Effector memory CD4-positive, alpha-beta T cell (primary cell): ENCODE measurements at places on chromosomes 13 and 19.

GRCh38 chr19:18993115-18993514 lies 40.2 kb downstream of the SUGP2 start:
- no peak for DNase-seq

- DNase-seq = no peak
These were observed 76.8 kb upstream of the MEDAG start for GRCh38 chr13:30829145-30829832.

GRCh38 chr13:97403893-97404750 lies 29.8 kb upstream of the RAP2A start:
- no peak for DNase-seq

- no peak for DNase-seq
These were observed 29.4 kb downstream of the LYL1 start for GRCh38 chr19:13073263-13073662.

GRCh38 chr19:19276851-19277250 lies 3.8 kb upstream of the TM6SF2 start:
- no peak for DNase-seq

DNA sequence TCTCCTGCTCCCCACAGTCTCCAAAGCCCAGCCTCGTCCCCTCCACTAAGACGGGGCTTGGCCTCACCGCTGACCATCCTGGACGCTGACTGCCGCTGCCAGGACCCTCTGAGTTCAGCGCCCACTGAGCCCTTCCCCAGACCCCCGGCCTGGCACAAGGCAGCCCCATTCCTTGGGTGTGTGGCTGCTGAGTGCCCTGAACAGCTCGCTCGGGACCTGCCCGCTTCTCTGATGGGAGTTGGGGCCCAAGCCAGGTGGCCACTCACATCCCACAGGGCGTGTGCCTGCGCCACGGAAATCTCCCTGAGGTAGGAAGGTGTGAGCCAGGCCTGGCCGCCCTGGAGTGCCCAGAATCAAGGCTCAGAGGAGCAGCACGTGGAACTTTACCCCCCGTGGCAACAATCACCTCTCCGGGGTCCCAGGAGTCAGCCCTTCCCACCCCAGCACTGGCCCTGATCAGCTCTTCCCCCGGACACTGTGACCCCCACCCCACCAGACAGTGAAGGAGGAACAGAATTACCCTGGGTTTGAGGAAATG lies 20.8 kb downstream of the C13orf46 start:
- DNase-seq = no peak

DNA sequence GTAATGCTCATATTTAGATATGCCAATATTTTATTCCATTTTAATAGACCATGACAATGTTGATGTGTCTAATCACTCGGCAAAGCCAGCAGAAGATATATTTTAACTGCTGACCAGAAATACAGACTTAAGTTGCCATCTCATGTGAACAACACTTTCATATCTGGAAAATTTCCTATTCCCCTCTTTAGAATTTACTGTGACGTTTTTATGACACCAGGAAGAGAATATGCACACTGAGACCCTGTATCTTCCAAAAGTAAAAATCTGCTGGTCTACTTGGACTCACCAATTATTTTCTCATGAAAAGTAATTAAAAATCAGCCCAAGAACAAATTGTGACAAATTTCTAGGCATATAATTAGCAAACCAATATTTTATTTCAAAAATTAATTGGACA lies 2.1 kb downstream of the PROSER1 start:
- no peak for DNase-seq

- no peak for DNase-seq
These were observed 153.6 kb upstream of the TMTC4 start for GRCh38 chr13:100828226-100828625.

DNA sequence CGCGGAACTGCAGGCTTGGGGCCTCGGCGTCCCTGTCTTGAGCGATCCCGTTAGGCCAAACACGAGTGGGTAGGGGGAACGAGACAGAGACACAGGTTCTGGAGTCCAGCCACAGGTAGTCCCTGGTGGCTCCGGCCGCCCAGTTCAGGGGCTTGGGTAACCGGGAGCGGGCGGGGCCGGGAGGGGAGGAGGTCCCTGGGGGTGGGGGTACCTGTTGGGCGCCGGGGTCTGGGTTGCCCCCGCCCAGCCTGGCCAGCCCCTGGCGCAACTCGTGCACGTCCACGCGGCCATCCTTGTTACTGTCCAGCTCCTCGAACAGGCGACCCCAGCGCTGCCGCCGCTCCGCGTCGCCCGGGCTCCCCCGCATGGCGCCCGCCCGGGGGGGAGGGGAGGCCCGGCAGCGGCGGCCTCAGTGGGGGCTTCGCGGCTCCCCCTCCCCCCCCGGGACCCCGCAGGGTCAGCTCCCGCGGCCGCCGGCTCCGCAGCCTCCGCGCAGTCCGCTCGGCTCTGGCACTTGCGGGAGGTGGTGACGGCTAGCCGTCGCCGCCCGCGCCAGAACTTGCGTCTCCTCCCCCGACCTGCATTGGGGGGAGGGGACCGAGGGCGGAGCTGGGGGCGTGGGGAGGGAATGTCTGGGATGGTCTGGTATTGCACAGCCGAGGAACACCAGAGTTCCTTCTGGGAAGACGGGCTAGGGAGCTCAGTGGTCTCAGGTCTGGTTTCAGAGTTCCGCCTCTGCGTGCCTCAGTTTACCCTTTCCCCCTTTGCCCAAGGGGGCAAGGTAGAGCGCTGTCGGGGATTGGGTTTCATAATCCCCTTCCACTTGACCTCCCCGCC lies at the start of gene SLC25A23:
TSS of gene SLC25A23 (minus strand) at position 531 of the 837 bp plus-strand sequence. CDS start at position 367, 164 bp downstream.
- DNase-seq = no peak

- no peak for DNase-seq
These were observed 50.4 kb downstream of the RASA3 start for GRCh38 chr13:114081761-114082681.

- no peak for DNase-seq
These were observed 2.3 kb downstream of the PRAM1 start for GRCh38 chr19:8500158-8500557.

GRCh38 chr19:12578641-12579040 lies 27.4 kb upstream of the ZNF564 start:
- DNase-seq = no peak

- DNase-seq = peak; percentile 65
These were observed 44.5 kb downstream of the RFX2 start for GRCh38 chr19:6065685-6066374.

GRCh38 chr13:32001154-32001768 lies 30.3 kb upstream of the FRY start:
- DNase-seq = no peak

- no peak for DNase-seq
These were observed 123.8 kb downstream of the STK24 start for GRCh38 chr13:98452851-98453843.

DNA sequence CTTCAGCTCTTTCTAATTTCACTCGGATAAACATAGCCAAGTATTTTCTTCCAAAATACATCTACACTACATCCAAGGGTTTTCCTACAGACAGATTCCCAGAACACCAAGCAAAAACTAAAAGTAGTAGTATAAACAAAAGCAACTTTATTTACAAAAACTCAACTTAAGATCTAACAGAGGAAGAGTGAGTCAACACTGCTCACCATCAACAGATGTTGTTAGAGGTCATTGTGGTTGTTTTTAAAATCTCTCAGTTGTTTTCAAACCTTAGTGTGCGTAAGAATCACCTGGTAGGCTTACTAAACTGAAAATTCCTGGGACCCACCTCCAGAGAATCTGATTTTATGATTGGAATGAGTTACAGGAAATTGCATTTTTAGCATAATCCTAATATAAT lies 631.7 kb upstream of the SGCG start:
- DNase-seq = no peak

- no peak for DNase-seq
These were observed 351.2 kb downstream of the DNAJC15 start for GRCh38 chr13:43374621-43375020.

GRCh38 chr19:11047866-11048265 lies 41.4 kb upstream of the LDLR start:
- no peak for DNase-seq

DNA sequence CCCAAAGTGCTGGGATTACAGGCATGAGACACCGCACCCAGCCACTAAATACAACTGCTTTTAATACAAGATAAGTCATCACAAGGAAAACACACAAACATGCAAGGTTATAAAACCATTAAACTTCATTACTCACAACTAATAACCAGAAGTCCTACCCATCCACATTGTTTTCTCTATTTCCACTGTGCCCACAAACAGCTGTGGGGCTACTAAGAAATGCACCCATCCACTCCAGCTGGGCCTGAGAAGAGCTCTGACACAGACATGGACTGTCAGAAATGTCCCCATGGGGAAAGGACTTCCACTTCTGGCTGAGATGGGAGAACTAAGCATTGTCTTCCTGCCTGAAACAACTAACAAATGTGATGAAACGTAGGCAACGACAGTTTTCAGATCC lies 17.2 kb downstream of the SAFB2 start:
- no peak for DNase-seq

DNA sequence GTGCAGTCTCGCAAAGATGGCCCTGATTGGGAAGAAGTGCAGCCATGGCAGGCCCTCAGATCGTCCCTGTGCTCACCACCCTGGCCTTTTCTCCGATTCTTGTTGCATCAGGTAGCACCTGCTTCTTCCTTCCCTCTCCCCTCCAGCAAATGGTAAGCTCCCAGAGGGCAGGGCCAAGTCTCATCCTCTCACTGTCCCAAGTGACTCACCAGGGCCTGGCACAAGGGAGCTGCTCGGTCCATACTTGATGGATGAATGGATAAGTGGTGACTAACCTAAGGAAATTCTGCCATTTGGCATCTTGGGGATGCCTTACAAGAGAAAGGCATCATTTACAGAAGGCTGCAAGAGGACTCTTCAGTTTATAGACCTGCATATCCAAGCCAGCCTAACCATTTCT lies 84.9 kb downstream of the ZIC5 start:
- DNase-seq = no peak

GRCh38 chr19:49342291-49342721 lies 7.1 kb downstream of the CD37 start:
- no peak for DNase-seq

DNA sequence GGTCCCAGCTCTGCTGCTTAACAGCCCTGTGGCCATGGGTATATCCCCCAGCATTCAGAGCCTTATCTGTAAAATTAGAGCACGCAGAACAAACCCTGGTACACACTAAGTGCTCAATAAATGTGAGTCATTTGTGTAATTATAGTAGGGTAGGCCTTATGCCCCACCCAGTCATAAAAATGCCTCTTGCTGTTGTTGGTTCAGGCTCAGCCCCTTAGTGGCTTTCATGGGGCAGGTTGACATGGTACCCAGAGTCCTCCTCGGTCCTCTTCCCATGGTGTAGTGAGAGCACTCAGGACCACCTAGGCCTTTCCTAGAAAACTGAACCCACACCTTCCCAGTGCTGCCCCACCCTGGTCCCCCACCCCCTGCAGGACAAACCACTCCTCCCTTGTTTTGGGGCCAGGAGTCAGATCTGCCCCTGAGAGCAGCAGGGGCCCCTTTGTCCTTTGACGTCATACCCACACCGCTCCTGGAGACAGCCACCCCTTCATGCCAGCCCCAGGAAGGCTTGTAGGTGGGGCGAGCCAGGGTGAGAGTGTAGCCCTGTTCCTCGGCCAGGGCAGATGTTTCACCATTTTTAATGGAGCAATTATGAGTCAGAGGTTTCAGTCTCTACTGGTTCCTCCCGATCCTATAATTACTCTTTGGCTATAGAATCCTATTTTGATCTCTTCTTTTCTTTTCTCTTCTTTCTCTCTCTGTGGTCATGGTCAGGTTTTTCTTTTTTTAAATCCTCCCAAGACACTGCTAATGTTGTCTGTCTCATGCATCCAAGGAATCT lies 36.8 kb downstream of the ACTN4 start:
- DNase-seq = peak; percentile 49

GRCh38 chr19:16330368-16330801 lies 5.8 kb downstream of the KLF2 start:
- peak; percentile 92 for DNase-seq

- no peak for DNase-seq
These were observed 27.7 kb upstream of the ARGLU1 start for GRCh38 chr13:106595625-106596024.

GRCh38 chr19:19207637-19208572 lies 3.9 kb upstream of the NCAN start:
- DNase-seq = no peak

- DNase-seq = no peak
These were observed 852 bp downstream of the SCEL start for GRCh38 chr13:77536358-77536757.

GRCh38 chr13:38415233-38415632 lies 65.6 kb downstream of the UFM1 start:
- DNase-seq = no peak

GRCh38 chr13:44218501-44219240 lies 155.0 kb upstream of the SERP2 start:
- no peak for DNase-seq

DNA sequence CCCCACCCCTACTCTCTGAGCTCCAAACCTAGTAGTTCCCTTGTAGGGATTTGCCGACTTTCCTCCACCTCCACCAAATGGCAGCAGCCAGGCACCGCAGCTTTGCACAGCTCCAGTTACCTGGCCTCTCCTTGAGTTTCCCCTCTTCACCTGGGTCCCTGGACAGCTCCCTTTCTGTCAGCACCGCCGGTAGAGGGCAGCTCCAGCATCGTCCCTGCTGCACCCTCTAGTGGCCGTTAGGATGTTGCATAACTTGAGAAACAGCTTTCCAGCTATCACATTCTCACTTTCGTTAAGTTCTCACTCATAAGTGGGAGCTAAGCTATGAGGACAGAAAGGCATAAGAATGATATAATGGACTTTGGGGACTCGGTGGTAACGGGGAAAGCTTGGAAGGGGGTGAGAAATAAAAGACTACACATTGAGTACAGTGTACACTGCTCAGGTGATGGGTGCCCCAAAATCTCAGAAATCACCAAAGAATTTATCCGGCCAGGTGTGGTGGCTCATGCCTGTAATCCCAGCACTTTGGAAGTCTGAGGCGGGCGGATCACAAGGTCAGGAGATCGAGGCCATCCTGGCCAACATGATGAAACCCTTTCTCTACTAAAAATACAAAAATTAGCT lies 60.4 kb upstream of the OLFM4 start:
- peak; percentile 15 for DNase-seq

DNA sequence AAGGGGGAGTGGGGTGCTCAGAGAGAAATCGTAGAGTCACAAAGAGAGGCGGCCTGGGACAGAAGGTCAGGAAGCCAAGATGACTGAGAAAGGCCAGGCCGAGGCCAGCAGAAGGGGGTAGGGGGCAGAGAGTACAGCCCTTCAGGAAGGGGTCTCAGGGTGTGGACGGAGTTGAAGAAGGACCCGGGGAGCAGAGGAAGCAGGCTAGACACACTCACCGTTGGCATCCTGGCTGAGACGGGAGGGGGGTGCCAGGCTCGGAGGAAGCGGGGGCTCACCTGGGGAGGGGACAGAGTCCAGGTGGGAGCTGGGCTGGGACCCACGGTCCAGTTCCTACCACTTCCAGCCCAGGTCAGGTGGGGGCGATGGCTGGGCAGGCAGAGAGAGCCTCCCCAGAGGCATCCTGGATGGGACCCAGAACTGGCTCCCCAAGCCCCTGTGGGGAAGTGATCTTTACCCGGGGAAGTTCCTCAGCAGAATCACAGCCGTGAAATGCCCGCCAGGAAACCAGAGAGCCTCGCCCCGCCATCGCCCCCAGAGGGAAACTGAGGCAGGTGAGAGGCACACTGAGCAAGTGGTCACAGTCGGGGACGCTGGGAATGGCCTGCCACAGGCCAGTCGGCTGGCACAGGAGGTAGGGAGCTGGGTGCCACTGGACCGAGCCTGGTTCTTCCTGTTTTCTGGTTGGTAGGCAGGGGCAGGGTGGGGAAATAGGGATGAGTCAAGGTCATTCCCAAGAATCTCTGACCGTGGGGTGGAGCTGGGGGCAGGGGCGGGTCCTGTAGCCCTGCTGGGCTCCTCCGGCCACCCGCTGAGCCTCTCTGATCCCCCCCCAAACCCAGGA lies 1.4 kb downstream of the MATK start:
- DNase-seq = no peak

GRCh38 chr13:105972306-105972721 lies 563.1 kb downstream of the EFNB2 start:
- DNase-seq = no peak

GRCh38 chr13:100751826-100752225 lies 77.2 kb upstream of the TMTC4 start:
- DNase-seq = no peak
